HL-60 (cell line): ENCODE measurements at places on chromosomes 7 and 10.

DNA sequence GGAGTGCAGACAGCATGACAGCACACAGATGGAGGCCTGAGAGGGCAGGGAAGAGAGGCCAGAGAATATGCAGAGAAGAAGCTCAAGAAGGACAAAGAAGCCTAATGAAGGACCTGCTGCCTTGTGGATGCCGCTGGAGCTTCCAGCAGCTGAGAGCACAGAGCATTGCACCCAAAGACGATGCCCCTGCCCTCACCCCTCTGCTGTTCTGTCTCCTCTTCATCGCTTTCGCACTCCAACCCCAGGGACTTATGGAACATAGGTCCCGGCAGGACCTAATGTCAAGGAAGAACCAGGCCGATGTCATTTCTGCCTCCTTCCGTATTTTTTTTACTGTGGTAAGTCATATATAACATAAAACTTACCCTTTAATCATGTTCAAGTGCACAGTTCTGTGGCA, 12.3 kb upstream of the INSIG1 start:
- no peak for DNase-seq

DNA sequence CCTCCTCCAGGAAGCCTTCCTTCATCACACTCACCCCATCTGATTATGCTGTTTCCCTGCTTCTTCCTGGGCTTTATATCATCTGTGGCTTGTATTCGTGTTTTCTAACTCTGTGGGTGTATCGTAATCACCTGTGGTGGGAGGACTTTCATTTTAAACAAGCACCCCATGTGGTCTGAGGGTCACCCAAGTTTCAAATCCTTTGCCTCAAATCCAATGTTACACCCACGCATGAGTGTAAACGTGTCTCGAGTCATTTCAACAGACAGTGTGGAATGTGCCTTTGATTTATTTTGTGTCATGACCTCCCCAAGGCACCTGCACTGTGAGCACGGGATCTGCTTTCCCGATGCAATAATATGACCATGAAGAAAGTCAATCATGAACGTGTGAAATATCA, 17.5 kb upstream of the LYZL2 start:
- DNase-seq, result no peak

DNA sequence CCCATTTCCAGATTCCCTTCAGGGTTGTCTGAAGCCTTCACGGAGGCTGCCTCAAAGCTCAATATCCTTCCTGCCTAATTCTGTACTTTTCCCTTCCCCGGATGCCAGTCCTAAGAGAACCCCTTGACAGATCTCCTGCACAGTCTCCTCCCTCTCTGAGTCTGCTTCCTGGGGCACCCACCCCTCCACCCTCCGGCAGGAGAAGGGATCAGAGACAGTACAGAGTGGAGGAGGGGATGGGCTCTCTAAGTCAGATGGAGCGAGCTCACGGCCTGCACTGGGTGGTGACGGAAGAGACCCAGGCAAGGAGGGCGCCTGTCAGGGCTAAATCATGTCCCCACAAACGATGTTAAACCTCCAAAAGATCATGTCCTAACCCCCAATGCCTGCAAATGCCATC, 48.0 kb upstream of the CARD11 start:
- no peak for DNase-seq

GRCh38 chr7:121961089-121961867, 88.3 kb downstream of the PTPRZ1 start:
- DNase-seq, result no peak

- DNase-seq, result peak; percentile 63
These were observed 822 bp downstream of the SHOC2 start for GRCh38 chr10:110919971-110920881.

GRCh38 chr7:70679661-70680060, 452.3 kb upstream of the GALNT17 start:
- no peak for DNase-seq

DNA sequence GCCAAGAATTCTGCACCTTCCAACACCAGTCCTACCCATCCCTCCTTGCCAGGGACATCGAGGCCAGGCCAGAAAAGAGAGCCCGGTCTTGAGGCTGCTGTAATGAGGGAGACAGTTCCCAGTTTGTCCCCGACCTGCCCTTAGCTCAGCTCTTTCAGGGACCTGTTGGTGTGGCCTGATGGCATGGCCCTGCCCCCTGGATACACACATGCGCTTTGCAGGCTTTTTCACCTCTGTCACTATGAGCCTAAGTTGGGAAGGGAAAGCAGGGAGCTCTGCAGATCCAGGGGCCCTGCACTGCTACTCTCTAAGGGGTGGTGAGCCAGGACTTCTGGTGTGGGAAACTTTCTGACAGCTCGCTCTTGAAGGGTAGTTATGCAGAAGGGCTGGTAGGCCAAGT, 2.1 kb downstream of the SCD start:
- DNase-seq, result no peak

- DNase-seq, result no peak
These were observed 10.9 kb upstream of the IKZF1 start for GRCh38 chr7:50293509-50294179.

- no peak for DNase-seq
These were observed 88.3 kb upstream of the CHST15 start for GRCh38 chr10:124181656-124182055.

DNA sequence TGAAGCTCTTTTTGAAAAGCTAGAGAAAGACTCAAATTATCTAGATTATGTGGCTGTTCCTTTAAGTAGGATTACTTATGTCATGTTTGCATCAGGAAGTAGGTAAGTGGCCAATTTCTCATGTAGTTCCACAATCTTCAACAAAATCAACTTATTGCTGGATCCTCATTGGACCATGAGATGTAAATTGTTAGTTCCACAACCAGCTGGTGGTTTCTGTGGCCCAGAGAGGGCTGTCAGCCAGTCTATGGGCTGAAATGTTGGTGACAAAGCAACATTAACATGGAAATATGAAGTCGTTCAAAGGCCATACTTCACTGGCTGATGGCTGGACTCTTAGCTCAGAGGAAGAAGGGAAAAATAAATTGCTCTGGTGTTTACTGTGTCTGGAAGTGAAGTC, 157.9 kb downstream of the PLXDC2 start:
- DNase-seq, result no peak

DNA sequence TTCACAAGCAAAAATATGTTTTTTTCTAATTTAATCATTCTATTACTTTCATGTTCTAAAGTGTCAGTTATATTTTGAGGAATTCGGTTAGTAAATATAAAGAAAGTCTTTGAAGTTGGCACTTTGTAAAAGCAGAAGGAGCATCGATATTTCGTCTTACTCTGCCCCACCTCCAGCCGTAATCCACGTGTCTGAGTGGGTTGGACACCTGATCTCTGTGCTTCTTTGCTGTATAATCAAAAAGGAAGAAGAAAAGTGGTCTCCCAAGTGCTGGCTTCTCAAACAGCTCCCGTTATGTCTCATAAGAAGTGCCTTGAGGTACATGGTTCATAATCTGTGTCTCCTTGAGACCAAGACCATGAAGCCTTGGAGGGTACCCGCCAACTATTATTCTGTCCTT, 19.8 kb downstream of the PRKAR2B start:
- no peak for DNase-seq

DNA sequence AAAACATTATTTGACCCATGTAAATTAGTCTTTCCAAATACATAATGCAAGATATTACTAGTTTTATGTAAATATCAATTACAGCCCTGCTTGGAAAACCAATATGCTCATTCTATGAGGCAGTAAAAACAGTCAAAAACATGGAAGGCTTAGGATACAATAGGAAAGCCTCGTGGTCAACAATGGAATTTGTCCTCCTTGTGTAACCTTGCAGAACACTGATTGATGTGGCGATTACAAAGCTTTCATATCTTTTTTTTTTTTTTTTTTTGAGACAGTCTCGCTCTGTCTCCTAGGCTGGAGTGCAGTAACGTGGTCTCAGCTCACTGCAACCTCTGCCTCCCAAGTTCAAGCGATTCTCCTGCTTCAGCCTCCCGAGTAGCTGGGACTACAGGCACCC, 157.3 kb upstream of the BET1 start:
- DNase-seq, result no peak

GRCh38 chr7:112189691-112190090, 16.5 kb downstream of the DOCK4 start:
- DNase-seq, result no peak

GRCh38 chr10:126524526-126524925, 136.2 kb upstream of the ADAM12 start:
- DNase-seq, result no peak

GRCh38 chr10:16777473-16778370, 39.5 kb downstream of the RSU1 start:
- DNase-seq, result peak; percentile 1

DNA sequence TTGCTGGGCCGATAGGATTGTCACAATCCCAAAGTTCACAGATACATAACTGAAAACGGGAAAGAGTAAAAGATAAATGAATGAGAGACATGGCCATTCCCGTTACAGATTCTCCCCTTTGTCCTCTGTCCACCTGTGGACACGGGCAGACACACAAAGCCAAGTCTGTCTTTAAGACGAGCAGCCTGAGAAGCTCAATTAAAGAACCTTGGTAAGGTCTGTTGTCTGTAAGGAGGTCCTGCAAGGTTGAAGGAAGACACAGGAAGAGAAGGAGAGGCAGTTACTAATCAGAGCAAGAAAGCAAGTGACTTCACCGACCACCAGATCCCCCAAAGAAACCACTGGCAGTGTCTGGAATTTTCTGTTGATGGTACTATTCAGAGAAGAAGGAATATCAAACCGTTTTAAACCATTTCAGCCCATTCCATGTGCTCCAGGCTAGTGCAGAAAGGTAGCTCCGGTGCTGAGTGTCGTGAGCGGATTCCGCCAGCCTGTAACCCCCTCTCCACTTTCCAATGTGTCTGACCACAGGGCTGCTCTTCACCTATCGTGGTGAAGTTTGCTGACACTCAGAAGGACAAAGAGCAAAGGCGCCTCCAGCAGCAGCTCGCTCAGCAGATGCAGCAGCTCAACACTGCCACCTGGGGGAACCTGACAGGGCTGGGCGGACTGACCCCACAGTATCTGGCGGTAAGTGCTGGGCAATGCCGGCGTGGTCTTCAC, 252.6 kb downstream of the CELF2 start:
- no peak for DNase-seq

GRCh38 chr10:73965890-73966768, 31.8 kb upstream of the VCL start:
- peak; percentile 12 for DNase-seq

- no peak for DNase-seq
These were observed 167.5 kb downstream of the ITGB1 start for GRCh38 chr10:32790483-32790882.

- DNase-seq, result no peak
These were observed 441 bp downstream of the FZD8 start for GRCh38 chr10:35641676-35642034.

- DNase-seq, result no peak
These were observed 80.0 kb downstream of the ZNF277 start for GRCh38 chr7:112286250-112287086.

GRCh38 chr7:43648473-43649406, 65.8 kb downstream of the STK17A start:
- peak; percentile 31 for DNase-seq

GRCh38 chr10:19606968-19607367, 209.3 kb upstream of the PLXDC2 start:
- DNase-seq, result no peak

- no peak for DNase-seq
These were observed 1.8 kb downstream of the MARVELD1 start for GRCh38 chr10:97715259-97715874.

DNA sequence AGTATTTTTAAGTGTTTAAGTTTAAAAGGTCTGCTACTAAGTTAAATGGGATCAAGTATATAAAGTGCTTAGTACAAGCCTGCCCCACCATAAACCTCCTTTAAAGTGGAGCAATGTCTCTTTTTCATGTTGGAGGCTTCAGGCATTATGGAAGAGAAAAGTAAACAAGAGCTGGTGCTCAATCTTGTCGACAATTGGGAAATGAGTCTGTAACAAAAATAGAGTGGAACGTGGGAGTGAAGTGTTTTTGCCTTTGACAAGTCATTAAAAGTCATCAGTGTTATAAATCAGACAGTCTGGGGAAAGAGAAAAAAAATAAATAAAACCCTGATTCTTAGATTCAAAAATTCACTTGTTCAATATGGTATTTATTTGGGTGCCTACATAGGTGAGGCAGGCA, 44.7 kb downstream of the DNAJC12 start:
- DNase-seq, result no peak

GRCh38 chr7:46301677-46302076, 380.6 kb upstream of the IGFBP3 start:
- no peak for DNase-seq

GRCh38 chr10:125218967-125219366, 58.6 kb upstream of the CTBP2 start:
- DNase-seq, result no peak

DNA sequence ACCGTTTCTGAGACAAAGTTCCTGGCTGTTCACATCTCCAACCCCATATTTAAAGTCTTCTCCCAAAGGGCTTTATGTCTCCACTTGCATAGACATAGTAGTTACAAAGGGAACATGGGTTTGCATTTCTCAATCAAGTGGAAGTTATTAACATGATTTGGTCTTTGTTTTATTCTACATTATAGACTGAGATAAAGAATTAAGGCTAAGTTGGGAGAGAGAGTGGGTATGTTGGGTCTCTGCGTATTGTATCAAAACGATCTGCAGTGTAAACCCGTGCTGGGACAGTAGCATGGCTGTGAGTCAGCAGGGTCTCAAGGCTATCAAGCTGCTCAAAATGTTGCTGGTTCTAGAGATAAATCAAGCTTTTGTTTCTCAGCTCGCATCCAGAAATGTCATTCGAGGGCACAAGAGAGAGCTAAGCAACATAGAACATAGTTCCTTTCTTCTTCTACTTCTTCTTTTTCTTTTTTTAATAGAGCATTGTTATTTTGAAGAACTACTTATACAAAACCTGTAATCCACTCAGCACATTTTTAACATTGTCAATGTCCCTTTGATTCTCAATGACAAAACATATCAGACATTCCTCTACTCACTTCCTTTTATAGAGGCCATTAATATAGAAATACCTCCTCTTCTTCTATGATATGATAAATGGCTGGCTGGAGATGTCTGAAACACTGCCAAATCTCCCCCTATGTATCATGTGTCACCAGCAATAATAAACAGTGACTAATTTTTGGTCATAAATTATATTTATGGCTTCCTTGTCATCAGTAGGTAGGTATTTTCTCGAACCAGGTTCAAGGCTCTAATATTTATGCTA, 34.5 kb upstream of the RHOBTB1 start:
- no peak for DNase-seq

GRCh38 chr7:657565-658119, 68.9 kb upstream of the DNAAF5 start:
- DNase-seq, result no peak

GRCh38 chr10:4102802-4103344, 317.9 kb upstream of the KLF6 start:
- DNase-seq, result no peak

DNA sequence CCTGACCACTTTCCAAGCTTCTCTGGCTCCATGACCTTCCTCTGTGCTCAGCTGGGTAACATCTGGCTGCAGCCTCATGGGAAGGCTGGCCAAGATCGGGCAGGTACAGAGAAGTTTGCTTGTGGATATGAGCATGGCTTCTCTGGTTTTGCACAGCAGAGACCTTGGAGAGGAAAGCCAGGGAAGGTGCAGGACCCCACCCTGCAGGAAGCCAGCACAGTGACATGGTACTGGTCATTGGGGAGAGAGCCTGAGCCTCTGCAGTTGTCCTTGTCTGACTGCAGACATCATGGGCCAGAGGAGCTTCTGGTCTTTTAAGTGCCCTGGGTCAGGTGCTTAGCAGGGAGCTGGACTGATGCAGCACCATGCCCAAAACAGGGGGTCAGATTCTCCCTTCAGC, 70.6 kb upstream of the LEP start:
- no peak for DNase-seq
